Effector CD8-positive, alpha-beta T cell (primary cell): ENCODE measurements at places on chromosomes 2 and 18.

DNA sequence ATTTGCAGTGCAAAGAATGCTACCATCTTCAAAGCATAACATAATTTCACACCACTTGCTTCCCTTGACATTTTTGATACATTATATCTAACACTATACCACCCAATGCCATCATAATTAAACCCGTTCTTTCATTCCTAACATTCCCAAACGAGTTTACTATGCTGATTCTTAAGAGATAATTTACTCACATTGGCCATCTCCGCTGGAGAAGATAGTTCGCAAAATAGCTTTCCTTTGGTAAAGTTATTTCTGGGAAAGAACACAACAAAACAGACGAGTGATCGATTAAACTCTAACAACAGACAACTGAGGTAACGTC lies 716 bp downstream of the MMADHC start:
- DNase-seq: no peak

GRCh38 chr2:197848602-197849001 lies 44.2 kb downstream of the PLCL1 start:
- DNase-seq: no peak

DNA sequence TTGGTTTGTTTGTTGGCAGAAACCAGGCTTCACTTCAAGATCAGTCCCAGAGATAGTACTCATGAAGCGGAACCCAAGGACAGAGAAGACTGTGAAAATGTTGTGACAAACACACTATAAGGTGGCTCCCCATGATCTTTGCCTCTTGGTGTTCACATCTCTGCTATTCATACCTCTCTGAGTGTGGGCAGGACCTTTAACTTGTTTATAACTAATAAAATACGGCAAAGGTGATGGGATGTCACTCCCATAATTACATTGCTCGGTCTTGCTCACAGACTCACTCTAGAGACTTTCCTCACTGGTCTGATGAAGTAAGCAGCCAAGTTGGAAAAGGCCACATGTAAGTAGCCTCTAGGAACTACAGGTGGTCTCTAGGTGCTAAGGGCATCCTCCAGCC lies 30.6 kb upstream of the UGP2 start:
- no peak for DNase-seq

GRCh38 chr18:57430079-57431001 lies 4.8 kb upstream of the ONECUT2 start:
- no peak for DNase-seq

DNA sequence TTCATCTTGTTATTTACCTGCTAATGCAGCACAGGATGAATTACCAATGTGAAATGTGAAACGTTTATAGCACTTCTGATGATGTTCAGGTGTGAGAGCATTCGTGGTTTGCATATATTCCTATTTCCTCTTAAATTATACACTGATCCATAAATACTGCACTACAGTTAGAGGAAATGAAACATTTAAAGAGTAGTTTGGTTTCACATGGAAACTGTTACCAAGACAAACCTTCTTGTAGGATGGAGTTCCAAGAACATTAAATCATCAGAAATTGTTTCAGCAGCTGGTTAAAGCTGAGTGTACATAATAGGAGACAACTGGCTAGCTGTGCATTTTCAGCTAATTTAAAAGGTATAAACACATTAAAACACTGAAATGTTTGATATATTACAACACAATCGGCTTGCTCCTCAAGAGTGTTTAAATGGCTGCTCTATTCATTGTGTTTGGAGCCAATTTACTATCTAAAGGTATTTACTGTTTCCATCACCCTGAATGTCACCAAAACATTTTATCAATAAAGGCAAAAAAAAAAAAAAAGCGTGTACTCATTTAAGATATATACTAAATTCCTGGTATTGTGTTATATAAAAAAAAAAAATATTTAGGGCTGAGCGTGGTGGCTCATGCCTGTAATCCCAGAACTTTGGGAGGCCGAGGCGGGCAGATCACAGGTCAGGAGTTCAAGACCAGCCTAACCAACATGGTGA lies 100.6 kb downstream of the DYM start:
- no peak for DNase-seq

- DNase-seq: no peak
Observed at GRCh38 chr18:9531791-9532410, 56.6 kb downstream of the RALBP1 start.

DNA sequence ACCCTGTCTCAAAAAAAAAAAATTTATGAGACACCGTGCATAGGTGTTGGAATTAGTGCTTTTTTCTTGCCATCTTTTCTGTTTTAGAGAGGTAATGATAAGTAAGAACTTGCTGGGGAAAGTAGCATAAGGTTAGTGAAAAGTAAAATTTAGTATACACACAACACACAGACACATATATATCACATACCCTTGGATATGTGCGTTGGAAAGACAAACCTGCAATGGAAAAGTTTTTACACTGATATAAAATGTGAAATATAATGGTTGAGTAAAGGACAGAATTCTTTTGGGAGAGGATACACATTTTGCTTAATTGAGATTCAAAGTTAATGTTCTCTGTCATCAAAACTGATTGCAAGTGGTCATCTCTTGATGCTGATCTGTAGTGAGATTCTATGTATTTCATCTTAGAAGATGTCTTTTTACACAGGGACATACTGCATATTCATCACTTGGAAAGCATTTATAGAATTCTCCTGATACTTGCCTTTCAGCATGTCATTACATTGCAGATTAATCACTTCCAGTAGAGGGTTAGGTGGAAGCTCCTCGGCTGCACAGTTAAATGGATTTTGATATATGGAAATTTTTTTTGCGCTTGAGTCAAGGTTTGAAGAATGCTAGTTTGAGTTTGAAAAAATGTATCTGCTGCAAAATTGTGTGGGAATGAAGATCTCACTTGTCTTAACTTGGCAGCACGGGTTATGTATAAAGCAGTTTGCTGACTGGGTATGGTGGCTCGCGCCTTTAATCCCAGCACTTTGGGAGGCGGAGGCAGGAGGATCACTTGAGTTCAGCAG lies 13.5 kb downstream of the PPP1CB start:
- DNase-seq: no peak

- DNase-seq: no peak
Observed at GRCh38 chr2:191350826-191351225, 105.6 kb downstream of the MYO1B start.

DNA sequence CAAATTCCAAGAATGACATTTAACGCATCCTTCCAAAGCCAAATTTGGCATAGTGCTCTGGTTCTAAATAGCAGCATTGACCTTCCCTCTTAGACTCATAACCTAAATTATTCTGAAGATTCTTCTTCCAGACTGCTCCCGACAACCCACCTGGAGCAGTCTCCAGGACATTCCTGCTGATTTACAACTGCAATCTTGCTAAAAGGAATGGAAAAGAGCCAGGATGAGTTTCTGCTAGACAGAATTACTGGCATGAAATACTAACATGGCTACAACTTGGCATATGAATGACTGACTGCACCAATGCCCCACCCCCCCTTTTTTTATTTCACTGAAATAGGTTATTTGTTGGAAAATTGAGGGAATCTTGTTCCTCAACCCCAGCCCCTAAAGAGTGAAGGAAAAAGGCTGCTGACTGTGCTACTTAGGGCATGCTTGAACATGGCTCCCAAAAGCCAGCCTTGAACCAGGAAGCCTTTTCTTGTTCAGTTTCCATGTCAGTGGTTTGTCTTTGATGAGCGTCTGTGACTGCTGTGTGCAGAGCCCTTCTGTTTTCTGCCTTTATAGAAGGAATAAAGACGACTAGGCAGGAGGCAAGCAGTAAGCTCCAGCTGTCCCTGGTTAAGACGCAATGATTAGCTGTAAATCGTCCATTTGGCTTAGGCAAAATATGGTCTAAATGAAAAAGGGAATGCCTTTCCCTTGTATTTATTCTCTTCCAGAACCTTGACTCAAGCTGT lies 47.4 kb upstream of the ITGB6 start:
- no peak for DNase-seq

DNA sequence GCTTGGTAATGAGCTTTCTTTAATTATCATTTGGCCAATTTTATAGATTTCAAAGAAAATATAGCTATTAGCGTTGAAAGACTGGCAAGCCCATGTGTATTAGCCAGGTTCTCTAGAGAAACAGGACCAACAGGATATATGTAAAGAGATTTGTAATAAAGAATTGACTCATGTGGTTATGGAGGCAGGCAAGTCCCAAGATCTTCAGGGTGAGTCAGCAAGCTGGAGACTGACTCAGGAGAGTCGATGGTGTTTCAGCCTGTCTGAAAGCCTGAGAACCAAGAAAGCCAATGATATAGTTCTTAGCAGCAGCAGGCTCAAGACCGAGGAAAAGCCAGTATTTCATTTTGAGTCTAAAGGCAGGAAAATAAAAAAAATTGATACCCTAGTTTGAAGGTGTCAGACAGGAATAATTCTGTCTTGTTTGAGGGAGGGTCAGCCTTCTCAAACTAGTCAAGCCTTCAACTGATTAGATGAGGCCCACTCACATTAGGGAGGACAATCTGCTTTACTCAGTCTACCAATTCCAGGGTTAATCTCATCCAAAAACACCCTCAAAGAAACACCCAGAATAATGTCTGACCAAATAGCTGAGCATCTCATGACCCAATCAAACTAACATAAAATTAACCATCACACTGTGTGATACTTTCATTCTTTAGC lies 78.3 kb upstream of the CRIM1 start:
- no peak for DNase-seq

DNA sequence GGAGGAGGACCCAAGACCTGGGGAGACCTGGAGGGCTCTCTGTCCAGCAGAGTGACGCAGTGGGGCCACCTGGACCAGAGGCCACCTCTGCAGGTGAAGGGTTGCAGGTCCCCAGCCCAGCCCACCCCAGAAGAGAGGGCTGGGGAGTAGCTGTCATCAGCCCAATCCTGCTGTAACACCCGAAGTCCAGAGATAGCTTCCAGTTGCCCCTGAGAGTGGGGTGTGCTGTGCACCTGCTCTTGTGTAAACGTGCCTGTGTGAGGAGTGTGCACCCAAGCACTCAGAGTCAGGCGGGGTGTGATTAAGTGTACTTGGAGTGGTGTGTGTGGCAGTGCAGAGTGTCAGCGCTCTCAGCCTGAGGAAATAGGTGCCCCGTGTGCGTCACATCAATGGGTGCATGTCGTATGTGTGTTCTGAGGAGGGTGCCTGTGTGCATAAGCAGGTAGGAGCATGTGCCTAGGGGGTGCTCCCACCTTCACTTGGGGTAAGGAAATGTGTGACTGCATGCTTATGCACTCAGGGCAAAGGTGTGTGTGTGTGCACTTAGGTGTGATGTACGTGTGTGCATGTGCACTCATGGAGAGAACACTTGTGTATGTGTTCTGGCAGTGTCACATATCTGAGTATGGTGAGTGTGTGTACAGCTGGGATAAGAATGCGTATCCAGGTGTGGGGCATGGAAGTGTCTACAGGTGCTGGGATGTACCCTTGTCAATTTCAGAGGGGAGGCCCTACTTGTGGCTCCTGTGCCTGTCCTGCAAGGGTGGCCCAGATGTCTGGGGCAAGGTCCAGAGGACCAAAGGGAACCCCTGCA lies 672 bp downstream of the ATP6V1B1 start:
- DNase-seq: no peak

GRCh38 chr2:112614201-112614840 lies 29.9 kb downstream of the CHCHD5 start:
- no peak for DNase-seq

- no peak for DNase-seq
Observed at GRCh38 chr2:177694348-177694747, 301.8 kb downstream of the AGPS start.

- no peak for DNase-seq
Observed at GRCh38 chr2:8518979-8519668, 162.7 kb upstream of the ID2 start.
